ENCODE measurements at places on chromosomes 7 and 10.

DNA sequence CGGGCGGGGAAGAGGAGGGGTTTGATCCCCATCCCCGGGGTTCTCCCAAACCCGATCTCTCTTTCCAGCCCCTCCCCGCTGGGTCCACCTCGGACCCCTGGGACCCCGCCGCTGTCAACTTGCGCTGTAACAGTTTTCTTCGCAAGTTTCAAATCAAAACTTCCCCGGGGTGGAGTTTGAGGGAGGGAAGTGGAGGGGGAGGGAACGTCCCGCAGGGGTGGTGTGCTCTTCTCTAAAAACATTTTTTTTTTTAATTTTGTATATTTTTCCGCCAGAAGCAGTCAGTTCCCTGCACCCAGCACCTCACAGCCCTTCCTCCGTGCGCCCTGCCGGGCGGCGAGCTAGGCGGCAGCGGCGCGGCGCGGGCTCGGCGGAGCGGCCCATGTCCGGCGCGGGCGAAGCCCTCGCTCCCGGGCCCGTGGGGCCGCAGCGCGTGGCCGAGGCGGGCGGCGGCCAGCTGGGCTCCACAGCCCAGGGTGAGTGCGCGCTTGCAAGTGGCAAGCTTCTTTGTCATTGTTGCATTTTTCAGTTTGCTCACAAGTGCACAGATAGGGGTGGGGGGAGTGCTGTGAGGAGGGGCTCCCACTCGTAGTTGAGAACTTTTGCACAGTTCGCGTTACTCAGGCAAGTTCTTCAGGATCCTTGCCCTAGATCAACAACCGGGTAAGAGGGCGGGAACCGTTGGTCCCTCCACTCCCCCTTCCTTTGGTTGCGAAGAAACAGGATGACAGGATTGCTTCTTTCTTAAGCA is 933 bp downstream of the MDFIC start:
- DNase-seq = peak; percentile 53

GRCh38 chr10:27503498-27504006 is 552 bp upstream of the RAB18 start:
- DNase-seq = no peak

DNA sequence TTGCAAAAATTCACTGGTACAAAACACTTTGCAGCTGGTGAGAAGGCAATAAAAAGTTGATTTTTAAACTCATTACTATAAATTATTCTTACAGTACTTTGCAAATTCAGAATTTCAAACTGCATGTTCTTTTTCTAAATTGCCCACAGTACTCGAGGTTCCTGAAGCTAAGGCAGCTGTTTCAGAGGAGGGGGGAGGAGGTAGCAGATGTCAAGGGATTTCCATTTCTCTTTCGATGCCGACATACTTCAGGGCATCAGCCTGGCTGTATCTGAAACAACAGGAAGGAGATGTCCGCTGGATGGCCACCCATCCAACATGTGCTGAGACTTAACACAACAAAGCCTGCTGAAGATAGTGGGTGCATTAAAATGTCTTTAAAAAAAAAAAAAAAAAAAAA is 76.7 kb downstream of the EZH2 start:
- no peak for DNase-seq

DNA sequence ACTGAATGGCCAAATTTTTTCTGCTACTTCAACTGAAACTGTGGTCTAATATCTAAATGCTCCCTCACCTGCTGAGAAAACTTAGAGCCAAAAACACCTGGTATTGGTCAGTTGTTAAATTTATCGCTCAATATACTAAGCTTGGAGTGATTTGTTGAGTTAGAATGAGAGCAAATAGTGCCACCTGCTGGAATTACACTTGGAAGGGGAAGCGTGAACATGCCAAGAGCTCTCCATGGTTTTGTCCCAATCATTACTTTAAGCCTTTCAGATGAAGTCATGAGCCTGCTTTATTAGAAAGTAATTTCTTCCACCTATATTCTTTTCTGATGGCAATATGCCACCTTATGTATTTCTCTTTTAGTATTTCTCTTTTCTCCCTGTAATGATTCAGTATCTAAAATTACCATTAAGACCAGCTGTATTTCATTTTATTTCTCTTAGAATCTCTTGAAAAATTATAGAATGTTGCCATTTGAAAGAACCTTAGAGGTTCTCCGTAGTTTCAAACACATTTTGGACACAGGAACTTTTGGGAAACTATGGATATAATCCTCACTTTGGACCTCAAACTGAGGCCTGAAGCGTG is 447.8 kb upstream of the C7orf33 start:
- DNase-seq = peak; percentile 25

DNA sequence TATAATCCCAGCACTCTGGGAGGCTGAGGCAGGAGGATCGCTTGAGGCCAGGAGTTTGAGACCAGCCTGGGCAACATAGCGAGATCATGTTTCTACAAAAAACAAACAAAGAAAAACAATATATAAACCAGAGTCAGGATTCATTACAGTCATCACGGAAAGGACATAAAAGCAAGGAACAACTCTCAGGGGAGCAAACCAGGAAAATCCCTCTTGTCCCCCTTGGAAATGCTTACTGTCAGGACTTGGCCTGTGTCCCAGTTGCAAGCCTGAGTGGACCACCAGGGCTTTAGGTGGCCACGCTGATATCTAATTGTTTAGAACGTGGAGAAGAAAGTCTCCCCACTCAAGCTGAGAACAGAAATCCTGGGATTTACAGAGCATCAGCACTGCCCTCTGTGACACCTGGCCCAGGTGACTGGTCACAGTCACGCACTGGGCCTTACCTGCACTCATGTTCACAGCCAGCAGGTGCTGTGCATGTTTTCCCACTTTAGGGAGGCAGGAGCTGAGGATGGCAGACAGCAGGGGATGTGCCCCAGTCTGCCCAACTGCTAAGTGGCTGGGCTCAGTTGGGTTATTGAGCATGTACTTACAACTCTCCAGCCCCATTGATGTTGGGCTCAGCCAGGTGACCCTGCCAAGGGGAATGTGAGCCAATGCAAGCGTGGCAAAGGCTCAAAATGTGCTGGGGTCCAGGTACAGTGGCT is 60.9 kb downstream of the TMEM130 start:
- DNase-seq = no peak

DNA sequence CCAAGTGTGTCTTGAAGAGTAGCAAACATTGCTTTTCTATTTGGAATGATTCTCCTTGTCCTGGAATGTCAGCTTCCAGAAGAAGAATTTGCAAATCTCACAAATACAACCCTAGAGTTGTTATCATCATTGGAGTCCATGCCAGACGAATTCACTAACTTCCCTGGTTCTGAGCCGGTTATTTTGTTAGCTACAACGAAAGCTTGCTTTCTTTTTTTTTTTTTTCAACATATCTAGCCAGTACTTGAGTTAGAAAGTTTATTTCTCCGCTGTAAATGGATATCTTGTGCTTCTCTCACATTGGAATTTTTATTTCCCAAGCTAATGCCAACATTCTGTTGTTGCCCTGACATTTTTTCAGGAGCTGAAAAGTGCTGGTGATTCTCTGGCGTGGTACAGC is 138.1 kb upstream of the POM121L12 start:
- DNase-seq = no peak

Data from nephron progenitor cell (in vitro differentiated cells).